NCI-H2227 treated with DMSO at 0.1 percent for 48 hours (cell line): ENCODE measurements at places on chromosomes 7 and 10.
A peak's percentile ranks its signal among the peaks of the same experiment; 100 is the strongest.

GRCh38 chr7:149188637-149189259 is 6.6 kb upstream of the ZNF282 start:
- DNase-seq = peak; percentile 26

DNA sequence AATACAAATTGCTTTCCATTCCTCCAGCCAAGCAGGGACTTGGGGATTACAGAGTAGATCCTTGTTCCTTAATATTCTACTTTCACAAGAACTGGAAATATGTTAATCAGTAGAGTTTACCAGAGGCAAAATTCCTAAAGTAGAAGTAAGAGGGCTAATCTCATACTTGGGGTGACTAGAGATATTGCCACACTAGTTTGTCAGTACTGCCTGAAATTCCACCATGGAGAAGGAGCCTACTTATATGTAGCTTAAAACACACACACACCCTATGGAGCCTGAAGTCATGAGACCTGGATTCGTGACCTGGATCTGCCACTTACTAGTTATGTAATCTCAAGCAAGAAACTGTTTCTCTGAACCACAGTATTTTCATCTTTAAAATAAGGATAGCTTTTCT is 33.9 kb downstream of the STRIP2 start:
- DNase-seq = no peak

DNA sequence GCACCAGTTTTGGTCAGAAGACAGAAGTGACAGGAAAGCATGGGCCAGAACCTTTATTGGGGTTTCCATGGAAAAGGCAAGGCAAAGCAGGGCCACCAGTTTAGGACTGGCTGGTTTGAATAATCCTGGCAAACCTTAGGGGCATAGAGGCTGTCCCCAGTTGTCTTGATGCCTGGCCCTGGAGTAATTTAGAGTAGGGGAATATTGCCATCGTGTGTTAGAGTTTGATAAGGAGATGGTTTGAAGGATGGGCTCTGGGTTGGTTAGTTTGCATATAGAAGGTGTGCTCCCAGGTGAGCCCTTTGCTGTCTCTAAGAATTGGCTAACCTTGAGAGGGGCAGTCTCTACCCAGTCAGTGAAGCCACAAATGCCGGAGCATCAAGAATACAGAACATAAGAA is 79.6 kb downstream of the ZNF777 start:
- no peak for DNase-seq

- no peak for DNase-seq
These were observed 167.0 kb downstream of the SGMS1 start for GRCh38 chr10:50456719-50457118.

DNA sequence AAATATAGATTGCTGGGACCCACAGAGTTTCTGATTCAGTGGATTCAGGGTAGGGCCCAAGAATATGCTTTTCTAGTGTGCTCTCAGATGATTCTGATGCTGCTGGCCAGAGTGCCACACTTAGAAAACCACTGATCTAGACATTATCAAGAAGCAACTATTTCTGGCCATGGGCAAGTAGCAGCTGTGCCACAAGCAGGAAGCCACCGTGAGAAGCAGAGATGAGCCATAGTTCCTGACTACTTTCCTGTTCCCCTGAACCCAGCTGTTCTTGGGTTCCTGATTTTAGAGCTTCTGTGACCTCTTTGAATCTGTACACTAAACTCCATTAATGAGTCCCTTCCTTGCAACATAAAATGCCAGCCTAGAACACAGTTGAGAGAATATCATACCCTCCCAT is 38.1 kb upstream of the PIK3AP1 start:
- no peak for DNase-seq

- no peak for DNase-seq
These were observed 37.2 kb downstream of the CHN2 start for GRCh38 chr7:29231671-29232232.

GRCh38 chr10:124529661-124530214 is 68.1 kb downstream of the LHPP start:
- DNase-seq = no peak

DNA sequence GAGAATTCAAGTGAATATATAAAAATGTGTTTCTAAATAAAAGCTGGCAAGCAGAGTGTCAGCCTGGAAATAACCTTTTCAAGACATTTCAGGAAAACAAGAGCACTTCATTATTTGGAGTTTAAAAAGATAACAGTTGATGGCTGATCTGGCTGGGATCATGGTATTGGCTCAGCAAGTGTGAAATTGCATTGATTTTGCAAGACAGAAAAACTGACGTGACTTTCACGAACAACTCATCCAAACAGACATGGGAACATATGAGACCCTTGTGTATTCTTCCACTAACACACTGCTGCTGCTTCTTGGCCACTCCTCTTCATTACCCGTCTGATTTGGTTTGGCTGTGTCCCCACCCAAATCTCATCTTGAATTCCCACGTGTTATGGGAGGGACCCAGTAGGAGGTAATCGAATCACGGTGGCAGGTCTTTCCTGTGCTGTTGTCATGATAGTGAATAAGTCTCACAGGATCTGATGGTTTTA is 108.5 kb downstream of the RAB18 start:
- no peak for DNase-seq

- DNase-seq = no peak
These were observed 182.7 kb upstream of the LYZL2 start for GRCh38 chr10:30812018-30812851.

DNA sequence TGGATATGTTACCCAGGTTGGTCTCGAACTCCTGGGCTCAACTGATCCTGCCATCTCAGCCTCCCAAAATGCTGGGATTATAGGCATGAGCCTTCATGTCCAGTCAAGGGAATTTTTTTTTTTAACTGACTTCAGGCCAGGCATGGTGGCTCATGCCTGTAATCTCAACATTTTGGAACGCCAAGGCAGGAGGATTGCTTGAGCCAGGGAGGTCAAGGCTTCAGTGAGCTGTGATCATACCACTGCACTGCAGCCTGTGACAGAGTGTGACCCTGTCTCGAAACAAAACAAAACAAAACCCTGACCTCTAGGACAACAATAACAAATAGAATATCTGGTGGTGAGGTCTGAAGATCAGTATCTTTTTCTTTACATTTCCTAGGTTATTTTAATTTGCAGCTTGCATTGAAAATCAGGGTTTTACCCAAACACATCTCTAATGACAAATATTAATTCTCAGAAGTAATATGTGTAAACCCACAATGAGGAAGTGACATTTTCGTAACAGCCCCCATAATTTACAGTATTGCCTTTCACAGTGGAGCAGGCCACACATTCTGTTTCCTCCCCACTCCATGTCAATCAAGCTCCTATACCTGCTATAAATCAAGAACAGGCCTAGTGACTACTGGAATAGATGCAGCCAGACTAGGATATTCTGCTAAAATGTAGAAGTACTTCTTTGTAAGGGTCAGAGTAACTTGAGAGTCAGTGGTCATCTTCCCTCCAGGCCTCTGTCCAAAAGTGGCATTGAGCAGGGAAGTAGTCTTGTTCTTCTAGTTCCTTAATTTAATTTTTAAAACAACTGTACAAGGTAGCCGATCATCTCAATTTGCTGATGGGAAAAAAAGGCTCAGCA is 43.3 kb upstream of the ECHDC3 start:
- no peak for DNase-seq

DNA sequence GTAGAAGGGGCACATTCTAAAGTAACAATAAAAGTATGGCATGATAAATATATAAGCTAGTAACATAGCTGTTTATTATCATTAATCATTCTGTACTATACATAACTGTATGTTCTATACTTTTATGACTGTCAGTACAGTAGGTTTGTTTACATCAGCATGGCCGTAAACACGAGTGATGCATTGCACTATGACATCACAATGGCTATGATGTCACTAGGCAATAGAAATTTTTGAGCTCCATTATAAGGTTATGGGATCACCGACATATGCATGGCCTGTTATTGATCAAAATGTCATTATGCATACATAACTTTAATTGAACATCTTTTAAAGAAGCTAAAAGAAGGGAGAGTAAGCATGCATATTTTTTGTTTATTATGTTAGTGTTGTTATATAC is 200.1 kb upstream of the SHH start:
- DNase-seq = no peak

GRCh38 chr7:103912891-103913605 is 76.4 kb downstream of the RELN start:
- DNase-seq = no peak

GRCh38 chr10:122148876-122149560 is 122.1 kb upstream of the BTBD16 start:
- DNase-seq = no peak
